Right cardiac atrium (tissue), 5 donors: ENCODE measurements at places on chromosomes 7 and 10. TPM values are rescaled to one million over a fixed set of nuclear protein-coding genes. Genes with fewer than 3 reads are reported as not detected.
A peak's percentile ranks its signal among the peaks of the same experiment; 100 is the strongest.

DNA sequence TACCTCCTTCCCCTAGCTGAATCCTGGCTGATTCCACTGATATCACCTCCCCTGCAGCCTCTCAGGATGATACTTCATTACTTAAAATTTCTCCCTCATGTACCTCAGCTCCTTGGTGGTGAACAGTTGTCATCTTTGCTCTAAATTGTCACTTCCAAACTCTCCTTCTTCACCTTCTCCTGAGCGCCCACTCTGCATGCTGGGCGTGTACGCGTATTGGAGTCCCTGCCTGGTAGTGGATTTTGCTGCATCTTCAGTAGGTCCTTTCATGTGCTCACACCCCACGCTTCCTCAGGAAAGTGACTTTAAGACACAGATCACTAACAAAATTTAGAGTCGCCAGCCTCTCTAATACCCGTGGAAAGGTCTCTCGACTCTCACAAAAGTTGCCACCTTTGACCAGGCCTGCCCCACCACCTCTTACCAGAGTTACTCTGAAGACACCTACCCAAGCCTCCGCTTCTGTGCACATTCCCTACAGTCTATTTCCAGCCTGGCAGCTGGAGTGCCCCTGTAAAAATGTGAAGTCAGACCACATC lies 236.8 kb downstream of the FANK1 start:
- DNase-seq = no peak

- DNase-seq = no peak
Measured at GRCh38 chr7:79855172-79855571, 279.5 kb upstream of the GNAI1 start.

CCNJ gene
- 1.8 TPM for polyA plus RNA-seq

- DNase-seq = no peak
Measured at GRCh38 chr10:119136084-119136483, 29.4 kb downstream of the SFXN4 start.

HACD1 gene
- 113 TPM for polyA plus RNA-seq

GTF2IRD2 gene
- 16.9 TPM for polyA plus RNA-seq

INHBA gene
- 3.3 TPM for polyA plus RNA-seq

GRCh38 chr7:94429153-94429552 lies 34.5 kb downstream of the COL1A2 start:
- no peak for DNase-seq

- no peak for DNase-seq
Measured at GRCh38 chr10:3858051-3858845, 73.2 kb upstream of the KLF6 start.

GRCh38 chr7:70410134-70410750 lies 721.7 kb upstream of the GALNT17 start:
- no peak for DNase-seq

- DNase-seq = no peak
Measured at GRCh38 chr7:152664636-152665035, 11.3 kb downstream of the XRCC2 start.

LAMB4 gene
- polyA plus RNA-seq = 0.20 TPM

DNA sequence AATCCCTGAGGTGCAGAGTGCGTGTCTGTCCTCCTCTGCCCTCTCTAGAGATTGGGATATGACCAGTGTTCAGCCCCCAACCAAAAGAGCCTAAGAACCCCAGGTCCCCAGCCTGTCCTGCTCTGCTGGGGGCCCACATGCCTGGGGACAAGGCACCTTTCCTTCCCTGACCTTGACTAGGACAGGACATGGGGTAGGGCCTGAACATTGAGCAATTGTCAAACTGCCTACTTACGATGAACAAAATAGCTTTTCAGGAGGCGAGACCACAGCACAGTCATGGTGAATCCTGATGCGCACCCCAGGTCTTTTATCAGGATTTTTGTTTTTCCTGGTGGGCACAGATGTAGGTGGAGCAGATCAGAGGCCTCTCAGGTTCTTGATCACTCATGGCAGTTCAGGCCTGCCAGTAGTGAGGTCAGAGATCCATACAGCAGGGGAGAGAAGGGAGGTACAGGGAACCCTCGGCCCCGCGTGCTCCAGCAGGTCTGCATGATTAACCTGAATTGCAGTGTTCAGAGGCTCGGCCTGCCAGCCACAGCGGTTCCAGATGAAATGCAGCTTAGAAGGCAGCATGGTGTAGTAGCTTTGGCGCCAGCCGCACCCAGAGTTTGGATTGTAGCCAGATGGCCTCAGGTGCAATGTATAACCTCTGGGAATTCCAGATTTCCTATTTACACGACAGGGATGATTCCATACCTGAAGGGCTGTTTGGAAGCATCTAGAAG lies 191.3 kb downstream of the CUX1 start:
- no peak for DNase-seq

DNA sequence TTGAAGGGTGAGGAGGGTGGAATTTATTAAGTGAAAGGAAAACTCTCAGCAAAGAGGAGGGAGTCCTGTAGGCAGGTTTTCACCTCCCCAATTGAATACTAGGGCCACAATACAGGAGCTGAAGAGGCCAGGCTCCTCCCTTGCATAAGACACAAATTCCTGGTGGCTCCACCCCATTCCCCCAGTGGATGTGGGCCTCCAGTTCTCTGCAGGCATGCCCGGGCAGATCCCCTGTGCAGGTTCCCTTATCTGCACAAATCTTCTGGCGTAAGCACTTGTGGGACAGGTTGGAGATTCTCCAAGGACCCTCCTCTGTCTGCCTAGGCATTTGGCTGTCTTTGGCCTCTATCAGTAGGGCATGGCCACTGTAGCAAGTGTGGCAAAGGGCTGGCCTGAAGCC lies 847.1 kb upstream of the MBL2 start:
- DNase-seq = no peak

- no peak for DNase-seq
Measured at GRCh38 chr10:20105931-20106330, 289.7 kb downstream of the PLXDC2 start.

- peak; percentile 71 for DNase-seq
Measured at GRCh38 chr7:150994141-150994837, 3.5 kb downstream of the NOS3 start.

TMEM236 gene
- polyA plus RNA-seq = 0.27 TPM

DNA sequence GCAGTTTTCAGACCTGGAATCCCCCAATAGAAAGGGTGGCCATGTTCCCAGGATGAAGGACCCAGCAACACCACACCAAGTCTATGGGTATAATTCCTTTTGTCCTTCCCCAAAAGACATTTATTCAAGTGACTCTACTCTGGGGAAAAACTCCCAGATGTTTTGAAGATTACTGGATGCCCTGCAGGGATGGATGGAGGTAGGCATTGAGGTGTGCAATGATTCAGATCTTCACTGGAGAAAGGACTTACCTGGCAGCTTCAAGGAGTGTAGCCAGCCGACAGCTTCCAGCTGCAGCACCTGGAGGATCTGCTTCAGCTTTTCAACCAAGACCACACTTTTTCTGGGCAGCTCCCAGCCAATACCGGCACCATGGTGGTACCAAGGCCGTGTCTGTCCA lies 172.0 kb downstream of the BAMBI start:
- no peak for DNase-seq

FKBP6 gene
- not detected for polyA plus RNA-seq

GRCh38 chr7:36021367-36021766 lies 131.7 kb upstream of the EEPD1 start:
- peak; percentile 52 for DNase-seq

BMPER gene
- 1.3 TPM for polyA plus RNA-seq

DNA sequence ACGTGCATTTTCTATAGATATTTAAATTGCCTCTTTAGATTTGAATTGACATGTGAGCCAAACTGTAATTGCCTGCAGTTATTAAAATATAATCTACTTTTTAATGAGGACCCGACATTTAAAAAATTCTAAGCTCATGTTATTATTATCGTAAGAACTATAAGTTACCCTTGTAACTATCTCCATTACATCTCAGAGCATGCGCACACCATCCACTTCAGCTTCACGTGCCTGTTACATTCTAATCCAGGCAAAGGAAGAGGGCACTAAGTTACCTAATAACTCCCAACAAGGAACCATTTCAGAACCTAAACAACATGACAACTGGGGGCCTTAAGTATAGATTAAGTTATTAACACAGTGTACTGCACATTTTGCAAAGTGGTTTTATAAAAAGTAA lies 509.0 kb upstream of the DPP6 start:
- DNase-seq = no peak

DNA sequence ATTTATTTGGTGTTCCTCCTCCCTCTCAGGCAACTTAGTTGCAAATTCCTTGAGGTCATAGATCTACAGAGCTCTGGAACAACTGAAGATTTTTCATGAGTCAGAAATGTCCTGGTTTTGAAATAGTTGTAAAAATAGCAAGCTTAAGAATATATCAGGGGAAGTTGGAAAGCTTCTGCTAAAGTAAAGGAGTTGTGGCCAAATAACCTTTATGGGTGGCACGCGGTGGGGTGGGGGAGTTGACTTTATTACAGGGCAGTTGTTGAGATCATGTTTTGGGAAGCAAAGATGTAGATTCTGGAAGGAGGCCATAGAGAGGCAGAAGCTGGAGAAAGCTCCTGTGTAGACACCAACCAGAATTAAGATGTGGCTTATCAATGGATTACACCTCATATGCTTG lies 326.0 kb upstream of the MTPN start:
- DNase-seq = no peak

- DNase-seq = no peak
Measured at GRCh38 chr7:55170335-55171069, 151.7 kb downstream of the EGFR start.

- no peak for DNase-seq
Measured at GRCh38 chr7:99752356-99752755, 17.4 kb upstream of the CYP3A7 start.

CFAP46 gene
- polyA plus RNA-seq = 1.00 TPM

- DNase-seq = no peak
Measured at GRCh38 chr7:24669971-24670591, 87.2 kb downstream of the GSDME start.

- DNase-seq = no peak
Measured at GRCh38 chr7:108189733-108190388, 59.7 kb upstream of the LAMB4 start.

DNA sequence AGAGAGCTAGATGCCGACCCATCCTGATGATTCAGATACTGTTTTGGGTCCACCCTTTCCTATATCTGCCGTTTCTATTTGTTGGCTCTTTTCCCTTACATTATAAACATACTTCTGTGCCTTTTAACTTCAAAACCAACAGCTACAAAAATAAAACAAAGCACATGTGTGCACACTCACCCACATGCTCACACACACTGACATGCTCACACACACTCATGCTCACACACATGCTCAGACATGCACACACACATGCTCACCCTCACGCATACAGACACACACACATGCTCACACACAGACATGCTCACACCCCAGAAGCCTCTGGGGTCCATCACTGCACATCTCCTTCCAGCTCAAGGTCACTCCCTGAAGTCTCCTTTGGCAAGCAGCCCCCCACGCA lies 88.1 kb downstream of the TCERG1L start:
- no peak for DNase-seq

DNA sequence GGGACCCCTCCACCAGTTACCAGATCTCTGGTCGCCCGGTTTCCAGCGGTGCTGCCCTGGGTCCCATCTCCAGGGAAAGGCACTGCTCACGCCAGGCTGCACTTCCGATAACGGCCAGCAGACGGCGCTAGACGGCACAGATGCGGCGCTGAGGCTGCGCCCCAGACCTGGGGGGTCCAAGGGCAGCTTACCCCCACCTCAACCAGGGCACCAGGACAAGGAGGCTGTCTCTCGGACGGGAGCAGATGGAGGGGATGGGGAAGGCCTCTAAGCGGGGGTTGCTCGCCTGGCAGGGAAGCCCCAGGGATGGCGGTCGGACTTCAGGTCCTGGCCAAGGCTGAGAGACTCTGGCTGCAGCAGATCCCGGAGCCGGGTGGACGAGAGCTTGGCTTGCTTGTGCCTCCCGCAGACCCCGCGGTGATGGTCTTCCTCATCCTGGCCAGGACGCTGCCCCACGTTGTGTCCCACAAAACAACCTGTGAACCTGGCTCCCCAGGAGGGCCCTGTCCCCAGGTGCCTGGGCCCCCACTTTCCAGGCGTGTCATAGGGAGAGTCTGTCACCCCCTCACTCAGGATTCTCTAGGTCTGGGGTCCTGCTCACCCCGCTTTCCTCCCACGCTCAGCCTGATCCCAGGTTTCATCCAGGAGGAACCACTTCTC lies 23.9 kb upstream of the ZNF716 start:
- DNase-seq = no peak

GRCh38 chr10:70604106-70604505 lies 1.6 kb upstream of the PRF1 start:
- no peak for DNase-seq

C7orf57 gene
- not detected for polyA plus RNA-seq

SH2B2 gene
- 0.84 TPM for polyA plus RNA-seq

IGF2BP3 gene
- 0.02 TPM for polyA plus RNA-seq
